ENCODE measurements at places on chromosomes 13 and 19.

DNA sequence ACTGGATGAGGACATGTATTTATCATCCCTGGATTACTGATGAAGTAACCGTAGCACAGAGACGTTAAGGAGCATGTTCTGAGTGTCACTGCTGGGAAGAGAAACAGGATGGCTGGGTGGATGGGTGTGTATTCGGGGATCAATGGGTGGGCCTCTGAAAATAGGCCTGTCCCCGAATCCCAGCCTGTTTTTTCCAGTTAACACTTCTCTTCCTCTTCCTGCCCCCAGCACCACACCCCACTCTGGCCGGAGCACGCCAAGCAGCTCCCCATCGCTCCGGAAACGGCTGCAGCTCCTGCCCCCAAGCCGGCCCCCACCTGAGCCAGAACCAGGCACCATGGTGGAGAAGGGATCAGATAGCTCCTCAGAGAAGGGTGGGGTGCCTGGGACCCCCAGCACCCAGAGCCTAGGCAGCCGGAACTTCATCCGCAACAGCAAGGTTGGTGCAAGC is 8.8 kb downstream of the GRAMD1A start:
- DNase-seq = no peak

DNA sequence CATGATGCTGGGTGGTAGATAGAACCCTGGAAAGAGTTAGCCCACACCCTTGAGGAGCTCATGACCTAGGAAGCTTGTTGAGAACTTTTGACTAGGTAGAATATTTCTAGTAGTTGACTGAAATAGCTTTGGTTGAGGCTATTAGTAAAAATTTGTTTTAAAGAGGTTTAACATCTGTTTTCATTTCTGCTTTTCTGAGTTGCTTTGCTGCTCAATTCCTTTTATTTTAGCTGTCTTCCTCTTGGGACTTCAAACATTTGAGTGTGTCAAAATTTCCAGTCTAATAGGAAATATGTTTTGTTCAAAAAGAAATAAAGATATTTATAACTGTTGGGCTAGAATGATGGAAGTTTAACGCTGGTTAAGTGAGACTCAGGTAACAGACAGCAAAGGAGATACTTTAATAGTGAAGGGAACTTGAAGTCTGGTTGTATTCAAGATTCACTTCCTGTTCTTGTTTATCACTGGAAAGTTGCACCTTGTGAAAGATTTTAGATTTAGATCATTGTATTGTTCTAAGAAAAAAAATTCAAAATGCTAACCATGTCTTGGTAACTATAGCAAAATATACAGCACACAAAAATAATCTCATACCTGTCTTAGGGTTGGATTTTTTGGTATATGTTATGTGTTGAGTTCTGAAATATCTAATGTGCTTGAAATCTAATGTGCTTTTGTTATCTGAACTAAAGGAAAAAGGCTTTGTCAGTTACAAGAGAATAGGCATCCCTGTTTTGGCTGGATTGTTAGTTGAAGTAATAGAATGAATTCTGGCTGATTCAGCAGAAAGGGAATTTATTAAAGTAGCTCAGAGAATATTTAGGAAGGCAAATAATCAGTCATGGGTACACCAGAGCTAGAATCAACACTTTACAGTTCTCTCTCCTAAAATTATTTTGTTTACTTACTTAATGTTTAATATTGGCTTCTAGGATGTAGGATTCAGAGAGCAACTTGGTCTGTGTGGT is 24.4 kb upstream of the GPR18 start:
- DNase-seq = no peak

GRCh38 chr13:97582170-97582569 is 148.2 kb downstream of the RAP2A start:
- DNase-seq = peak; percentile 46

- no peak for DNase-seq
Observed at GRCh38 chr13:97460853-97461252, 26.9 kb downstream of the RAP2A start.

DNA sequence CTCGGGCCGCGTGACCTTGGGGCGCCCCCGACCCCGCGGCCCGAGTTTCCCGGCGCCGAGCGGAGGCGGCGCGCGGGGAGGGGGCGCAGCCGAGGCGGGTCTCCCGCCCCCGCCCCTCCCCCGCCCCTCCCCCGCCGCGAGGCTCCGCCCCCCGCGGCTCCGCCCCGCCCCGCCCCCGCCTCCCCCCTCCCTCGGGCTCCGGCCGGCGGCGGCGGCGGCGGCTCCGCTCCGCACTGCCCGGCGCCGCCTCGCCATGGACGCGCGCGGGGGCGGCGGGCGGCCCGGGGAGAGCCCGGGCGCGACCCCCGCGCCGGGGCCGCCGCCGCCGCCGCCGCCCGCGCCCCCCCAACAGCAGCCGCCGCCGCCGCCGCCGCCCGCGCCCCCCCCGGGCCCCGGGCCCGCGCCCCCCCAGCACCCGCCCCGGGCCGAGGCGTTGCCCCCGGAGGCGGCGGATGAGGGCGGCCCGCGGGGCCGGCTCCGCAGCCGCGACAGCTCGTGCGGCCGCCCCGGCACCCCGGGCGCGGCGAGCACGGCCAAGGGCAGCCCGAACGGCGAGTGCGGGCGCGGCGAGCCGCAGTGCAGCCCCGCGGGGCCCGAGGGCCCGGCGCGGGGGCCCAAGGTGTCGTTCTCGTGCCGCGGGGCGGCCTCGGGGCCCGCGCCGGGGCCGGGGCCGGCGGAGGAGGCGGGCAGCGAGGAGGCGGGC is at the start of gene HCN2:
HCN2 (plus strand) TSS at position 189 of the 703 bp plus-strand sequence; CDS start at position 254, 65 bp downstream.
- no peak for DNase-seq

DNA sequence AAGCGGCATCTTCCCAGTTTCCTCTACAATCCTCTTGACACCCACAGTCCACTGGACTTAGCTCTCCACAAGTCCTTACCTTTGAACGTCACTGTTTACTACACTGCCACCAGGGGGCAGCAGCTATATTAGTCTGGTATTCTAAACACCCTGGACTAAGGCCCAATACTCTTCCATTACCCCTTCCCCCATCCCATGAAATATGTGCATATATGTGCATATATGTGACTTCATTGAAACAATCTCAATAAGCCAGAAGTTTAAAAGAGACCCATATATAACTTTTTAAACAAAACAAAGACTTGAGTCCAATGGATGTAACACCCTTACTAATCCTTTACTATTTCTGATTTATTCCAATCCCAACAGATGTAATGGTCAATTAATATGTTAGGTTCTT is 15.5 kb downstream of the GGACT start:
- DNase-seq = peak; percentile 88

DNA sequence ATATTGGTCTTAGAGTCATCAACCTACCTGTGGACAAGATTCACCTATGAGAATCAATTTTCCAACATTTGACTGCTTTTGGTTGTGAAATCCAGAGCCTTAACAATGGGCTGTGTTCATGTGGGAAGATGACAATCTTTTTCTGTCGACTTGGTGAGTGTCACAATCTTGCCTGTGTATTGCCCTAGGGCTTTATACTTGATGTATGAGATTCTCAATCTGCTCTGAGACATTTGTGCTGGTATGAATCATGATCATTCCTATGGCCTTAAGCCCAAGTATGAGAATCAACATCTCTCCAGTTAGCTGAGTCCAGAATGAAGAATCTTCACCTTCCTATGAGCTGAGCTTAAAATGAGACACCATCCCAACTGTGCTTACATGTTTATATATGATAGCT is 68.7 kb downstream of the ZNF726 start:
- no peak for DNase-seq

DNA sequence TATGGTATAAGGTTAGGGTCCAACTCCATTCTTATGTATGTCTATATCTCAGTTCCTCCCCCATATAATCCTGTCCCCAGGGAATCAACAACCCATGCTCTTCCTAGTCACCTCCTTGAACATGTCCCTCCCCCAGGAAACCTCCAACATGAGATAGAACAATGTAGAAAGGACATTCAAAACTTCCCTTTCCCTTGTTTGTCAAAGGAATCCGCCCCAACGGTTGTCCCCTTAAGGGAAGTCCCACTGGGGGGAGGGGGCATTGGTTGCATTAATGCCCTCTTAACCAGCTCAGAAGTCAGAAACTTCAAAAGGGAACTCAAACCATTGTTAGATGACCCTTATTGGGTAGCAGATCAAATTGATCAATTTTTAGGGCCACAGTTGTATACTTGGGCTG is 6.8 kb upstream of the ZNF561 start:
- DNase-seq = peak; percentile 13

DNA sequence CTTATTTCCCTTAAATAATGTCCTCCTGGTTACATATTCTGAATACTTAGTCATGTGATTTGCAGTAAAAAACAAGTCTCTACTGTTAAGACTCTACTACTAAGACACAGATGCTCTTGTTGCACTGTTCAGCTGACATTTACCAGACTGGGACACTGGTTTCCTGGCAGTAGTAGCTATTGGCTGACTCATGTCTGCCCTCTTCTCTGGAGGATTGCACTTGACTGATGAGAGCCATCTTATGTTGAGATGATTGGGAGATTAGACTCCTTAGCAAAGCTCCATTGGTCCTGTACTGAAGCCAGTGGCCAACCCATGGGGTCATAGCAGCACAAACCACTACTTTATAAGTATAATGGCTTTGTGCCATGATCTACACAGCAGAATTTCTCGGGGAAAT is 1672.6 kb upstream of the PCDH20 start:
- no peak for DNase-seq

GRCh38 chr19:29367791-29368222 is 154.9 kb upstream of the UQCRFS1 start:
- no peak for DNase-seq

DNA sequence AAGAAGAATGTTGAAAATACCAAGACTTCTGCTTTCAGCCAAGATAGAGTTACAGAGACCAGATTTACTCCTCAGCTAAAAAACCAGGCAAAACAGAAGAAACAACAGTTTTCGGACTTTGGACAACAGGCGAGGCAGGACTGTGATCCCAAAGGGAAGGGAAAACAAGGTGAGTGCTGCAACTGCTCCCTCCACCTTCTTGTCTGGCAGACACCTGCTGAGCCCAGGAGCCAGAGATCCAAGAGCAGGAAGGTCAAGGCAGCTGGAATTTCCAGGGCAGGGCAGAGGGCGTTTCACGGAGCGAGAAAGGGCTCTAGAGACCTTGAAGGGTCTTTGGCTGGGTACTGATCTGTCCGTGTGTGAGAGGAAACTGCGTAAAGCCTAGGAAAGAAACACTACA is 32.9 kb upstream of the SLC7A9 start:
- no peak for DNase-seq
